ENCODE measurements at places on chromosomes 11 and 22.

- no peak for DNase-seq
Observed at GRCh38 chr22:27267145-27267544, 534.4 kb downstream of the MN1 start.

DNA sequence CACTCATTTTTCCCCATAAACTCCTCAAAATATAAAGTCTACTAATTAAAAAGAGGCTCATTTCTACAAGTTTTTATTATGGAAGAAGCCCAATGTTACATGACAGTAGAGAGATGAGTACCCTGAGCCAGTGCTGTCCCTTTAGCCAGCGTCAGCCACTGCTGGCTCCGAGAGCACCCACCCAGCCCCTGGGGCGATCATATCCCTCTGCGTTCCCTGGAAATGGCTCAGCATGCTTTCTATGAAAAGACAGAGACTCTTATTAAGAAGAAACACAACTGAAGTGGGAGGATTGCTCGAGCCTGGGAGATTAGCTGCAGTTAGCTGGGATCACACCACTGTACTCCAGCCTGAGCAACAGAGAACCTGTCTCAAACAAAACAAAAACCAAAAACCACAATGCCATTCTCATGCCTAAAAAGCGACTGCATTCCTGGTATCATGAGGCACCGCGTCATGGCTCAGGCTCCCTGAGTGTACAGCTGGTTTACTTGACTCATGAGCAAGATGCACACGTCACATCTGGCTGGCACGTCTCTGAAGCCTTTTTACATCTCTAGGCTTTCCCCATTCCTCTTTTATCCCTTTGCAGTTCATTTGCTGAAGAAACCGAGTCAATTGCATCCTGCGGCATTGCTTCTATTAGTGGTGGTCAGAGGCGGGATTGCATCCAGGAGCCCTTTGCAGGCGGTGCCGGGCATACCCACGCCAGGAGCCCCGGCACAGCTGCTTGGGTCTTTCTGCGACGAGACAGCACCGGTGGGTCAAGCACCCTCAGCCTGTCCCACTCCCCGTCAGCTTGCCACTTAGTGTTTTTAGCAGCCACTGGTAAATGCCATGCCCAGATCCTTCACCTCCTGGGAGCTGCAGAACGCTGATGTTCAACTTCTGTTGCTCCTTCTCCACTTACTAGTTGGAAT is 119.9 kb downstream of the CTTN start:
- no peak for DNase-seq

GRCh38 chr11:92954003-92954402 is 15.4 kb upstream of the MTNR1B start:
- no peak for DNase-seq

DNA sequence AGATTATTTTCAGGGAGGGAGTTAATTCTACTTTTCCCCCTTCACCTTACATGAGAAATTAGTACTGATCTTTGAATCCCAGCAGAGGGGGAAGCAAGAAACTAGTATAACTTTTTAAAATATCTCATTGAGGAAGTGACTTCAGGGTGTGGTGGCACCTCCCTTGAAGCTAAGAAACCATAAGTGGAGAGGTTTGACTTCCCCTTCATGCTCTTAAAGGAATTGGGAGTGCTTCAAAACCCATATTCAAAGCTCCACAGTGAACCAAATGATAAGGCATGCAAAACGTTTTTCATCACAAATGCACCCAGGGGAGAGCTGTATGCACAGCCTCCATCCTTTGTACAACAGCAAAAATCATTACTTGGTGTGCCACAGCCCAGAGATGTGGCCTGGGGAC is 540 bp downstream of the MS4A14 start:
- DNase-seq: no peak

DNA sequence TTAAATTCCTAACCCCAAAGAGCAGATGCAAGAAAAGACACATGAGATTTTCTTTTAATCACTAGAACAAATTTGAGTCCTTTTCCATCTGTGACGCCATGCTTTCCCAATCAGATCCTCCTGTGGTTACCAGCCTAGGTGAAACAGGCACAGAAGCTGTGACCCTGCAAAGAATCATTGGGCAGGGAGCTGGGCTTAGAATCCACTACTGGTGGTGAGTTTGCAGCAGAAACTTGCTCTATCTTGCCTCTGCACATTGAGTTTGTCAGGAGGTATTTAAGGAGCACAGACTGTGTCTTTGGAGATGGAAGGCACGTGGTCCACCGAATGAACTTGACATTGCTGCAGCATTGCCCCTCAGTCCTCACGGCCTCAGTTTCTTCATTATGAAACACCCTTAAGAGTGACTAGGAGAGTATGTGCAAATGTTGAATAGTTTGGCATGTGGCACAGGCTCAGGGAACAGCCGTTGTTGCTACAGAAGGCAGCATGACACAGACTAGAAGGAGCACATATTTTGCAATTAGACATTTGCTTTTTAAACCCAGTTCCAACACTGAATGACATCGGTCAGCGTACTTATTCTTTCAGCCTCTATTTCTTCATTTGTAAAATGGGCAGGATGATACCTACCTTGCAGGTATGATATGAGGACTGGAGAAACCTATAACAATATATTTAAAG is 127.6 kb downstream of the DBX1 start:
- no peak for DNase-seq

GRCh38 chr22:19932367-19933206 is 9.0 kb upstream of the COMT start:
- DNase-seq: no peak

GRCh38 chr11:898540-899190 is 11.9 kb downstream of the CHID1 start:
- no peak for DNase-seq

DNA sequence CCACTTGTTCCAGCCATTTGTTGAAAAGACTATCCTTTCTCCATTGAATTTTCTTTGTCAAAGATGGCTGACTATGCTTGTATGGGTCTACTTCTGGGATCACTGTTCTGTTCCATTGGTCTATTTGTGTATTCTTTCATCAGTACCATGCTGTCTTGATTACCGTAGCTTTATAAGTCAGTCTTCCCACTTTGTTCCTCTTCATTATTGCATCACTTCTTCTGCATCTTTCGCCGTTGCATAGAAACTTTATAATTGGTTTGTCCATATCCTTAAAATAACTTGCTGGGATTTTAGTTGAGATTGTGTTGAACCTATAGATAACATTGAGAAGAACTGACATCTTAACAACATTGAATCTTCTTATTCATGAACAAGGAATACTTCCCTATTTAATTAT is 598.8 kb downstream of the TBC1D22A start:
- no peak for DNase-seq

- DNase-seq: no peak
Observed at GRCh38 chr22:36467946-36468345, 13.5 kb downstream of the TXN2 start.

- no peak for DNase-seq
Observed at GRCh38 chr22:47294222-47294532, 531.7 kb downstream of the TBC1D22A start.

- no peak for DNase-seq
Observed at GRCh38 chr11:71066311-71066710, 186.1 kb downstream of the SHANK2 start.

DNA sequence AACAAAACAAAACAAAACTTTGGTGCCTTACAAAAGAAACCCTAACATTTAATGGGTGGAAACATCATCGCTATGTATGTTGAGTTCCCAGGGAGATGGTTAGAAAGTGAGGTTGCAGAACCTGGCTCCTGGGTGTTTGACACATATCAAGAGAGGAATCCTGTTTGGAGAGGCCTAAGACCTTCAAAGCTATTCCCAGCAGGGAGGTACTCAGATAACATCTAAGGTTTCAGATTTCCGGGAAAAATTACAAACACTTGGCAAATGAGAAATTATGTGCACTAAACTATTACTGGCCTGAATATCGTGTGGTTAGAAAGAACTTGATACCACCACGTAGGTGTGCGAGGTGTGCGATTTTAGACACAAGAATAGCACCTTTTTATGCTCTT is 18.5 kb downstream of the TRIM5 start:
- no peak for DNase-seq

DNA sequence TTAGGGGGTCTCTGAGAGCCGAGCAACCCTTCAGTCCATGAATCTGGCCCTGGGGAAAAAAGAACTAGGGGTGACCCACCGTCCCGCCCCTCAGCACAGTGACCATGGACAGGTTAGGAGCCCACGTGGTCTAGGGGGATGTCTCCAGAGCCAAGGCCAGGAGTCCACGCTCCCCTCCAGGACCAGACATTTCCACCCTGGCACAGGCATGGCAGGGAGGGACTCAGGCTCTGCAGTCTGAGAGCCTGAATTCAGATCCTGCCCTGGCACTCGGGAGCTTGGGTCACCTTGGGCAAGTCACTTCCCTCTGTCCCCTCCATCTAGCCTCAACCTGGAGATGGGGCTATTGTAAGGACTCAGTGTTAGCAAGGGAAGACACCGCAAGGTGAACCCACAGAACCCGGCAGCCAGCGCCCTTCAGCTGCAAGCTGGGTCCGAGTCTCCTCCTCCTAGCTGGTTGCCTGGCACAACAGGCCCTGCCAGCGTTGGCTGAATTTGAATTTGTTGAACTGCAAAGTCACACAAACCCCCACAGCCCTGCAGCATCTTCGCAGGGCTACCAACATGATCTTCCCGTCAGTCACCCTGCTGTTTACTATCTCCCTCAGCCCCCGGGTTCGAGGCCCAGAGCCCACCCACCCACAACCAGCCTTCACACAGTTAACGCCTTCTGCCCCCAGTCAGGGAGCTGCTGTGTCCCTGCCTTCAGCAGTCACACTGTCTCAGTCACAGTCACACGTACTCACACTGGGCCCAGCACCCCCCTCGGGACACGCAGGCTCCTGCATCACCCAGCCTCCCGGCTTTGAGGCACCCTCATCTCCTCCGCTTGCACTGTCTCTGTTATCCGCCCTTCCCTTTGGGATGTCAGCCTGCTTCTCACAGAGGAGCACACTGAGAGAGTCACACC is 603 bp upstream of the PDGFB start:
- no peak for DNase-seq

GRCh38 chr11:130691581-130691980 is 224.7 kb downstream of the SNX19 start:
- no peak for DNase-seq

GRCh38 chr11:88378422-88379066 is 41.0 kb upstream of the CTSC start:
- DNase-seq: no peak

GRCh38 chr11:130813196-130813595 is 103.1 kb downstream of the SNX19 start:
- DNase-seq: no peak

DNA sequence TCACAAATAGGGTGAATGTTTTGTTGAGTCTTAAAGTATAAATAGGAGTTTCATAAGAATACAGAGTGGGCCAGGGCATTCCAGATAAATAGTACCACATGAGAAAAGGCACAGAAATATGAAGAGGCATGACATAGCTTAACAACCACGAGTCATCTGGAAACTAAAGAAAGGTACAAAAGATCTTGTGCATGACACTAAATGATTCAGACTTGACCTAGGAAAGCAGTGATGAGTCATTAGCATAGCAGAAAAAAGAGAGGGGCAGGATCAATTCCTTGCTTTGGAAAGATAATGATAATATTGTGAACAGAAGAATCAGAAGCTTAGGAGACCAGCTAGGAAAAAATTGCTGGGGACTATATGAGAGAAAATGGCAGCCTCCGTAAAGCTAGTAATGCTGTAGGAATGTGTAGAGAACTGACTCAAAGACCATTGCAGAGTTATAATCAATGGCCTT is 47.6 kb upstream of the FIBIN start:
- DNase-seq: no peak

All from HuH-7.5 (cell line).